Activated CD8-positive, alpha-beta T cell treated with anti-CD3 and anti-CD28 coated beads, Interleukin-2, amount 10 ng/mL, durations not matched to agents 7 days and 5 days (primary cell): ENCODE measurements at places on chromosomes 12 and 14.

DNA sequence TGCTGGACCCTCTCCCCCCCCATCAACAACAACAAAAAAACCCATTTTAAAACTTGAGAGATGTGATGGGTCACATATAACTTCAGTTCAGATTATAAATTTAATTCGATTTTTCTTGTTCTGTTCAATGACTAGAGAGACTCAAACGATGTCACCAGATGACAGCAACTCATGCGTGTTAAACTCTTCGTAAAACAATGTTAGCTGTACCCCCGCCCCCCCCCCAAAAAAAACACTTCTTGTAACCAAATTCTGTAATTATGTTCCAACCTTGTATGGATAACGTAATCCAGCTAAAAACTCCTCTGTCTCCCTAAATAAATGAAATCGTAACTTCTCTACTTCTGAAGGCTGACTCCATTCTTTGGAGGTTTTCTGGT is 614 bp upstream of the NACA start:
- peak overlapping the region; percentile 97 for H3K27ac ChIP-seq
- H3K27me3 ChIP-seq: no peaks in the 10 kb centered on the region
- no peak for DNase-seq

- peak; percentile 83 for DNase-seq
- peaks cover 77% of the 10 kb centered on the region for H3K36me3 ChIP-seq
- peak overlapping the region; percentile 90 for H3K4me3 ChIP-seq
Observed at GRCh38 chr12:56160193-56160763, 2.1 kb downstream of the MYL6 start.

DNA sequence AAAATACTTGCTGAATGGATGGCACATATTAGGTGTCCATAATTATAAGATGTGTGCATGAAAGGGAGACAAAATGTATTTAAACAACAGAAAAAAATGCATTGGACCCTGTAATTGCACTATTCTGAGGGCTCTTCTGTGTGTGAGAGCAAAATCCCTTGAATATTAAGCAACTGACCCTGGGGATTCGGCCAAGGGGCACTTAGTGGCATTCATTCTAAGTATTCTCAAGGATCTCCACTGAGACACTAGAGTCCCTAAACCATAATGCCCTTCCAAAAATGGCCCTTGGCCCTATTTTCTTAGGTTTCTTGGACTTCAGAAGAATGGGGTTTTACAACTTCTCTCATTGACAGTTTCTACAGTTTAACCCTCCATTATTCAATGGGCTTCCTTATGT is 388.6 kb downstream of the GLT1D1 start:
- H3K27me3 ChIP-seq: no peaks in the 10 kb centered on the region
- H3K4me1 ChIP-seq: no peaks in the 10 kb centered on the region
- no peak overlapping the region for H3K27ac ChIP-seq
- H3K36me3 ChIP-seq: no peaks in the 10 kb centered on the region
- no peak overlapping the region for H3K4me3 ChIP-seq

GRCh38 chr12:123165537-123165936 is 14.6 kb upstream of the PITPNM2 start:
- H3K27ac ChIP-seq: no peak overlapping the region
- no peaks in the 10 kb centered on the region for H3K27me3 ChIP-seq
- H3K4me3 ChIP-seq: no peak overlapping the region
- no peak for DNase-seq

DNA sequence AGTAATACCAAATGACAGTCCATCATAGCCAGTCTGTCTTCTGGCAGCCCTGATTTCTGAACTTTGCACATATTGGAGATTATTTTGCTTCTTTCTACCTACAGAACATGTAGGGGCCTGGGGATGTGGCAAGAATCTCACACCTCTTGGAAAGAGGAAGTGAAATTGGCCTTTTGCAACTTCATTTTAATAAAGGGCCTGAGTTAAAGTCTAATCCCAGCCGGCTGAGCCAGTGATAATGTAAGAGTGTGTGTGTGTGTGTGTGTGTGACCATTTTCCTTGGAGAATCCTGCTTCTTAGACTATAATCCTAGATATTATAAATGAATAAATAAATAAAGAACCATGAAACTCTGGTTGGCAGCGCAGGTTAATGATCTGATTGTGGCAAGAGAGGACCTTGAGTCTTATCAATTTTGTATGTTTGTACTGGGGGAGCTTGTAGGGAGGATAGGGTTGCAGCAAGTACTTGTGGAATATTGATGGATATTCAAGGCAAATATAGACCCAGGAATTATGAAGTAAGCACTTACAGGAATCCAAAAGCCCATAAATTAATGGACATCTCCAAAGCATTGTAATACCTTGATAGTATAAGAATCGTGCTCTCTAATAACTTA is 233.2 kb upstream of the AMIGO2 start:
- peaks cover 49% of the 10 kb centered on the region for H3K4me1 ChIP-seq
- H3K27ac ChIP-seq: no peak overlapping the region
- H3K4me3 ChIP-seq: no peak overlapping the region

- no peaks in the 10 kb centered on the region for H3K36me3 ChIP-seq
- no peaks in the 10 kb centered on the region for H3K4me1 ChIP-seq
- no peaks in the 10 kb centered on the region for H3K27me3 ChIP-seq
- no peak overlapping the region for H3K4me3 ChIP-seq
- H3K27ac ChIP-seq: no peak overlapping the region
Observed at GRCh38 chr12:42779186-42779859, 189.8 kb upstream of the PRICKLE1 start.

DNA sequence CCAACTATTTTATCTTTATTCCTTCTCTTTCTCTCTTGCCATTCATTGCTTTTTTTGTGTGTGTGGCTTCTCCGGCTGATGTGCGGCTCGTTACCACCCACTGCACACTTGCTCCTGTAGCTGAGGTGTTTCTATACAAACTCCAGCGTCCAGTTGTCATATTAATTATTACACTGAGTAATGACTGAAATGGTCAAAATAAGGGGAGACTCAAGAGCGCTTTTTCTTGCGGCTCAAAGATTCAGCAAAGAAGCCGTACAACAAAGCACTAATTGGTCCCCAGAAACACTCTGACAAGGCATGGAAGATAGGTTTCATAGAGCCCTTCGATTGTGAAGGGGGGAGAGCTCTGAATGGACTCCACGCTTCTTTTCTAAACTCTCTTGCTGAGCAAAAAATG is 5.6 kb upstream of the ASCL1 start:
- DNase-seq: no peak
- no peaks in the 10 kb centered on the region for H3K36me3 ChIP-seq
- H3K27me3 ChIP-seq: peaks cover 82% of the 10 kb centered on the region
- no peak overlapping the region for H3K27ac ChIP-seq
- H3K4me1 ChIP-seq: peaks cover 29% of the 10 kb centered on the region

DNA sequence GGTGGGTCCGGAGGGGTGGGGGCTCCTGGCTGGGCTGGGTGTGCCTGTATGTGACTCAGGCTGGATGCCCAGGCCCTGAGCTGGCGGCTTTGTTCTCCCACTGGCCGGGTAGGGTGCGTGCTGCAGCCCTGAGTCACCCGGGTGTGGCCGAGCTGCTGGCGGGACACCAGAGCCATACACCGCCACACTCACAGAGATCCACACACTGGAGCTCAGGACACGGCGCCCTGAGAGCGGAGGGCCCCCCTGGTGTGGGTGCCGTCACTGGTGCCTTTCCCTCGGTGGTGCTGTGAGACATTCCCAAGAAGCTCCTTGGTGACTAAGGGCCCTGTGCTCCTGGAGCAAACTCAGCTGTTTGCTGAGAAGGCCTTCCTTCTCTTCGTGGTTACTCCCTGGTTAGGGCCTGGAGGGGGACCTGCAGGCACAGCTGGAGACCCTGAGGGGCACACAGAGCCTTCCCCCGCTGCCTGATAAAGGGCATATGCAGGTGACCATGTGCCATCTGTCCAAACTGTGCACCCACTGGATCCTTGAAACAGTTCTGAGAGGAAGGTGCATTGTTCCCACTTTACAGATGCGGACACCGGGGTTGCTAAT is 44.3 kb downstream of the KRT80 start:
- H3K27me3 ChIP-seq: peaks cover 4% of the 10 kb centered on the region
- H3K27ac ChIP-seq: no peak overlapping the region
- H3K4me1 ChIP-seq: peaks cover 7% of the 10 kb centered on the region

GRCh38 chr12:108810636-108811035 is 46.7 kb downstream of the SSH1 start:
- no peak overlapping the region for H3K27ac ChIP-seq
- DNase-seq: no peak
- H3K4me1 ChIP-seq: peaks cover 6% of the 10 kb centered on the region
- peaks cover 34% of the 10 kb centered on the region for H3K36me3 ChIP-seq

- no peaks in the 10 kb centered on the region for H3K36me3 ChIP-seq
- no peak for DNase-seq
- no peak overlapping the region for H3K4me3 ChIP-seq
- no peaks in the 10 kb centered on the region for H3K4me1 ChIP-seq
- H3K27me3 ChIP-seq: peaks cover 10% of the 10 kb centered on the region
Observed at GRCh38 chr12:95096852-95097251, 23.4 kb upstream of the NR2C1 start.

DNA sequence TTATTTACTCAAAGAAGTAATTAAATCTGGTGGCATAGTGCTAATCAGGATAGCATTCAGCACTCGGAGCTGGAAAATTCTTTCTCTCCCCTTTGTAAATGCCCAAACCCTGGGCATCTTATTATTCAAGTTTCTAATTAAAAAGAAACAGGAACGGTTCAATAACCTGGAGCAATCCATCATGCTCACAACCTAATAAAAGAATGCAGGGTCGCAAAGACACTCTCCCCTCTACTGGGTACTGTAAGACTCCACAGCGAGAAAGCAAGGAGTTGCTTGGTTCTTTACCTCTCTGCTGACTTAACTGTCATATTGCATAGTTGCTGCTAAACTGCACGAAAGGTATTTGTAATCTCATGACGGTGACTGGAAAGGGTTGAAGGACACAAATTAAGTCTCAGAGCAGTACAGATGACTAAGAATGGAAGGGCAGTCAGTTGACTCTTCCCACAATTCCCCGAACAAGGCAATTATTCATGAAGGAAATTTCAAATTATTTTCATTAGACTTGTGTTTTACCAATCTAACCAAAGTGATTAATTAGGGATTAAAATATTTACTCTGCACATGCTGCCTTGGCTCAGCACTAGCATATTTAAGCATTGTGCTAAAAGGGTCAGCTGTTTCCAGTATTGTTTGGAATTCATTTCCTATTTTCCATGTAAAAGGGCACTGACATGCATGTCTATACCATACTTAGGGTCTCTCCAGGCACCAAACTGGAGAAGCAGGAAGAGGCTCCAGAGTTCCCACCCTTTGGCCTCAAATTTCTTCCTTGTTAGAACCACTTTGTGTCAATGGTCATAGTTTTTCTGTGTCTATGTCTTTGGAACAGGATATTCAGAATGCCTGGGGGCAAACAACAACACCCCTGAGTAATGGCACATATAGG is 182.2 kb downstream of the EXOC5 start:
- H3K36me3 ChIP-seq: no peaks in the 10 kb centered on the region
- no peak overlapping the region for H3K4me3 ChIP-seq
- DNase-seq: no peak
- no peaks in the 10 kb centered on the region for H3K4me1 ChIP-seq

- no peak overlapping the region for H3K27ac ChIP-seq
- H3K4me1 ChIP-seq: peaks cover 49% of the 10 kb centered on the region
- no peak overlapping the region for H3K4me3 ChIP-seq
- H3K27me3 ChIP-seq: no peaks in the 10 kb centered on the region
- peaks cover 2% of the 10 kb centered on the region for H3K36me3 ChIP-seq
- DNase-seq: no peak
Observed at GRCh38 chr12:49823951-49824350, 4.3 kb downstream of the NCKAP5L start.

DNA sequence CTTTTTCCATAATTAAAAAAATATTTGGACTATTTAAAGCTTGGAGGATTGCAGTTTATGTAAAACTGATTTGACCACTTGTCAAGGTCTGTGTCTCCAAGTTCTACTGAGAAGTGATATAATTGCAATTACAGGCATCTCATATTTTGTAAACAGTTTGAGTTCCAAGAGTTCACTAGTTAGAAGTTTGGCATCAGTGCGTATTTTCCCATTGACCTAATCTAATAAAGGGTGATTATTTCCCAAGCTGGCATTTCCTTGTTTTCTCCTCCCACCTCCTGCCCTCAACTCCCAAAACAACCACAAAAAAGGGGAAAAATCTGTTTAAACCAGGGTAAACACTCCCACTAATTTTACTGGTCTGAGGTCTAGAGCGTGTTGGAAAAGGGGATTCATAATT is 3.0 kb upstream of the MYF6 start:
- peaks cover 14% of the 10 kb centered on the region for H3K27me3 ChIP-seq
- H3K36me3 ChIP-seq: no peaks in the 10 kb centered on the region
- no peak overlapping the region for H3K27ac ChIP-seq
- DNase-seq: no peak

GRCh38 chr12:45248095-45248494 is 32.2 kb downstream of the ANO6 start:
- peaks cover 13% of the 10 kb centered on the region for H3K4me1 ChIP-seq
- no peak overlapping the region for H3K4me3 ChIP-seq
- H3K27me3 ChIP-seq: no peaks in the 10 kb centered on the region
- no peak for DNase-seq

- no peaks in the 10 kb centered on the region for H3K36me3 ChIP-seq
- H3K4me3 ChIP-seq: no peak overlapping the region
- no peak overlapping the region for H3K27ac ChIP-seq
- H3K4me1 ChIP-seq: no peaks in the 10 kb centered on the region
Observed at GRCh38 chr14:29454026-29454693, 473.5 kb downstream of the PRKD1 start.

DNA sequence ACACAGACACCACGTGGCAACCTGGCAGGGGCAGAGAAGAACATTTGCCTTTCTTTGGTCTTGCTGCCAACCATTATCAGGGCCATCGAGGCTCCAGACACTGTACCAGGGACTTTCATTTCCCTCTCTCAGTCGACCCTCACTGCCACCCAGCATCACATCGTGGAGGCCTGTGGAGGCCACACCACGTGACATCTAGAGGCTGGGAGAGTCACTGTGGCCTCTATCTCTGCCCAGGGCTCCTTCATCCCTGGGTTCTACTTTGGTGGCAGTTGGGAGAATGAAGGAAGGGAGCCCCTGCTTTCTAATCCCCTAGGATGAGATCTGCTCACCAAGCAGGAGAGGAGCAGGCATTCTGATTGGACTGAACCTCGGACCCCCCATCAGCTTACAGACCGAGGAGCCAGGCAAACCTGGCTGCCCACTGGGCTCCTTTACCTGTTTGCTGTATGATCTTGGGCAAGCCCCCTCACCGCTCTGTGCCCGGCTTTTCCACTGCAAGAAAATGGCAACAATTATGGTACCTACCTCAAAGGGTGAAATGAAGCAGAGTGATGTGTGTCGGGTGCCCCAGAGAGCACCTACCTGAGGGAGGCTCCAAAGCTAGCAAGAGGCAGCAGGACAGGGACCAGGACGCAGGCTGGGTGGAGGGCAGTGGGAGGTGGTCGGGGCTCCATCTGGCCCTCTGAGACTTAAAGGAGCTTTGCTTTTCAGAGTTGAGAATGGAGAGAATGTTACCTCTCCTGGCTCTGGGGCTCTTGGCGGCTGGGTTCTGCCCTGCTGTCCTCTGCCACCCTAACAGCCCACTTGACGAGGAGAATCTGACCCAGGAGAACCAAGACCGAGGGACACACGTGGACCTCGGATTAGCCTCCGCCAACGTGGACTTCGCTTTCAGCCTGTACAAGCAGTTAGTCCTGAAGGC is 1.8 kb downstream of the SERPINA3 start:
- H3K4me3 ChIP-seq: no peak overlapping the region
- H3K27me3 ChIP-seq: no peaks in the 10 kb centered on the region
- H3K27ac ChIP-seq: no peak overlapping the region
- H3K4me1 ChIP-seq: no peaks in the 10 kb centered on the region
- H3K36me3 ChIP-seq: no peaks in the 10 kb centered on the region

- H3K4me3 ChIP-seq: no peak overlapping the region
- peaks cover 8% of the 10 kb centered on the region for H3K27me3 ChIP-seq
- no peaks in the 10 kb centered on the region for H3K4me1 ChIP-seq
- no peaks in the 10 kb centered on the region for H3K36me3 ChIP-seq
- H3K27ac ChIP-seq: no peak overlapping the region
Observed at GRCh38 chr12:3530548-3530947, 39.5 kb downstream of the PRMT8 start.

- no peak overlapping the region for H3K27ac ChIP-seq
- H3K27me3 ChIP-seq: no peaks in the 10 kb centered on the region
- H3K36me3 ChIP-seq: no peaks in the 10 kb centered on the region
- no peaks in the 10 kb centered on the region for H3K4me1 ChIP-seq
- no peak overlapping the region for H3K4me3 ChIP-seq
Observed at GRCh38 chr14:48786498-48786897, 799.7 kb downstream of the RPS29 start.
